ENCODE measurements at places on chromosomes 7 and 10.
A peak's percentile ranks its signal among the peaks of the same experiment; 100 is the strongest.

GRCh38 chr10:114551636-114551972 lies 106.5 kb downstream of the ABLIM1 start:
- no peak for DNase-seq

GRCh38 chr7:13017881-13018280 lies 330.4 kb downstream of the ARL4A start:
- no peak for DNase-seq

DNA sequence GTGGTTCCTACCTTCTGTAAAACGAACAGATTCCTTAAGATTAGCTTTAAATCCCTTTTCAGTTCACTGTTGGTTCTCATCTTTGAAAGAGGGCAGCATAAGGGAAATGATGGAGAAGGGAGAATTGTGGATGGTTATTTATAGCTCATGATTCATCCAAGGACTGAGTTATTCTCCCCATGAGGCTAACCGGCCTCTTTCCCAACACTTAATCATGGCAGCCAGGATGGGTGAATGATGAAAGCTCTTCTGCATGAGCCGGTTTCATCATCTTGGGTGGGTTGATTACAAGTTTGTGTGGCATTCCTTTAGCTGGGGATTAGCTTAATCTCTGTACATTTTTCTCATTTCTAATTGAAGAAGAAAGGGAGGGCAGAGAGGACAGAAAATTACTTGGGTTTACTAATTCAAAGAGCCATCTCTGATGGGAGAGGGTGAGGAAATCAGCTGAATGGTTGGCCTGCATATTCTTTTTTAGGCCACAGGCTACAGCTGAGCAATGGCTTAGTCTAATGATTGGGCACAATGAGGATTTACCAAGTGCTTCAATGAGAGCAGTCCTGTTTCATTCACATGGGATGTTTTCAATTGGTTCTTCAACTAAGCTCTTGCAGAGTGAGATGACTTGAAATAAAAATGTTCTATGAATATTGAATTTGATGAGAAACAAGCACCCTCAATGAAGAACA lies 250.0 kb downstream of the BMPER start:
- DNase-seq: peak; percentile 72

DNA sequence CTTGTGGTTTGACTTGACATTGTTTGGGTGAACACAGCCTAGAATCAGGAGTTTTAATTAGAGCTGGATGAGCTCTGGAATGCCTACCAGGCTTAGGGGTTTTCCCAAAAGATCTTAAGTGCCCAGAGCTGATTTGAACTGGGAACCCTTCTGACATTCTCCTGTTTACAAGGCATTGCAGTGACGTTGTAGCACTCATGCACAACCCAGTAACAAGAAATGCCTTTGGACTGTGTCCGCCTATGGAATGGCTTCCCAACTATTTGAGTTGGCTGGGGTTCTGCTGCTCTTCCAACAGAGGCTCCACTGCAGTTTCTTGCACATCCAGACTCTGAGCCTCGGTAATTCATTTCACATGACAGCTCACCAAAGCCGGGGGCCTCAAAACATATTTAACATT lies 76.7 kb upstream of the MKX start:
- DNase-seq: peak; percentile 20

All from kidney tubule cell (primary cell).